Naive thymus-derived CD8-positive, alpha-beta T cell (primary cell): ENCODE measurements at places on chromosomes 12 and 14.

GRCh38 chr12:115872212-115872611 lies 405.3 kb downstream of the MED13L start:
- H3K36me3 ChIP-seq, result no peaks in the 10 kb centered on the region
- no peak overlapping the region for H3K4me3 ChIP-seq
- peaks cover 38% of the 10 kb centered on the region for H3K27me3 ChIP-seq
- no peaks in the 10 kb centered on the region for H3K4me1 ChIP-seq
- H3K27ac ChIP-seq, result no peak overlapping the region

DNA sequence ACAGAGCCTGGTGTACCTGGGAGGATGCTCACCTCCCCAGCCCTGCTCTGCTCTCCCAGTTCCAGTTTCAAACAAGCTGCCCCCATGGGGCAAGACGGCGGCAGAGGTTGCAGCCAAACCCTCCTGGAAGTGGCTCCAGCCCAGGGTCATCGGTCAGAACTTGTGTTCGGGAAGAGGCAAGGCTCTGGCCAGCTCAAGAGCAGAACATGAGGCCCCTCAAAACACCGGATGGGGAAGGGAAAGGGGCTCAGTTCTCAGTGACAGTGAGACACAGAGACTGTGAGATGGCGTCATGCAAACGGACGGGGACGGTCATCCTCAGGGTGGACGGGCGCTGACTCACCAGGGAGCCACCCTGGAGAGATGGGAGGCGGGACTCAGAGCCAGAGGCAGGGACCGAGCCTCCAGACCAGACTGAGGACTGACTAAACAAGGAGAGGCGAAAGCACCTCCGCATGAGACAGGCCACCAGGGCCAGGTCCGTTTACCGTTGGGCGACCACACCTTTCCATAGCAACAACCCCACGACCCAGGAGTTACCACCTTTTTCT lies 63.9 kb upstream of the GALNT9 start:
- H3K4me3 ChIP-seq, result no peak overlapping the region
- H3K4me1 ChIP-seq, result no peaks in the 10 kb centered on the region

GRCh38 chr14:95244587-95244986 lies 75.1 kb downstream of the CLMN start:
- H3K4me3 ChIP-seq, result no peak overlapping the region
- no peaks in the 10 kb centered on the region for H3K4me1 ChIP-seq
- DNase-seq, result no peak

DNA sequence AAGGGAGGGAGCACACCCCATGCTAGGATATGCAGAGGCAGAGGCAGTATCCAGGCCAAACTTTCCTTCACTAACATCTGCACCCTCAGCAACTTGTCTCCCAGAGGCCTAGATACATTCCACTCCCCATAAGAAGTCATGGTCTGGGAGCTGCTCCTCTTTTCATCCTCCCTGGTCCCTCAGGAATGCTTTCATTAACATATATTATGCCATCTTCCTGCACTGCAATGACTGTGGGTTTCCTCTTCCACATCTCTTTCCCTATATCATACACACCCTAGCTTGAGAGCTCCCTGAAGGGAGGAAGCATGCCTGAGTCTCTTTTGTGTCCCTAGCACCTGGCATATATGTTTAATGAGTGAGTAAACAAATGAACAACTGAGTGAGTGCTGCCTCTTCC lies 8.6 kb downstream of the DDN start:
- H3K36me3 ChIP-seq, result no peaks in the 10 kb centered on the region
- H3K27me3 ChIP-seq, result peaks cover 44% of the 10 kb centered on the region
- no peak for DNase-seq
- no peak overlapping the region for H3K4me3 ChIP-seq
- no peak overlapping the region for H3K27ac ChIP-seq
- H3K4me1 ChIP-seq, result peaks cover 11% of the 10 kb centered on the region

- H3K36me3 ChIP-seq, result no peaks in the 10 kb centered on the region
- no peak for DNase-seq
- H3K4me1 ChIP-seq, result peaks cover 89% of the 10 kb centered on the region
- H3K27me3 ChIP-seq, result no peaks in the 10 kb centered on the region
These were observed 2.4 kb downstream of the VPS37B start for GRCh38 chr12:122893208-122894153.

DNA sequence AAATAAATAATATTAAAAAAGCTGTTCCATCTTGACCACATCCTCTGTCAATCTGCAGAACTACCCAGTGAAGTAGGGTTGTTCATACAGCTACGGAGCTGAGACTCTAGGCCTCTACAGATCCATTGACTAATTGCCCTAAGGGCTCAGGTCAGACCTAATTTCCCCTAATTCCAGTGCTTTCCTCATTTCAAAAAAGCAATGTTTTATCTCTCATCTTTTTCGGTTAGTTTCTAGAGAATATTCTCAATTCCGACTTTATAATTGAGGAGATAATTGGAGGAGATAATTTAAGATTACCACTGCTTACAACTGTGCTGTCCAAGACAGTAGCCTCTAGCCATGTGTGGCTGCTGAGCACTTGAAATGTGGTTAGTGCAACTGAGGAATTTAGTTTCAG lies 167.1 kb downstream of the KIF21A start:
- H3K36me3 ChIP-seq, result no peaks in the 10 kb centered on the region
- no peak for DNase-seq
- H3K27me3 ChIP-seq, result peaks cover 11% of the 10 kb centered on the region
